ENCODE measurements at places on chromosomes 3 and 15.

- DNase-seq, result no peak
These were observed 6.6 kb upstream of the TEX9 start for GRCh38 chr15:56358604-56359003.

DNA sequence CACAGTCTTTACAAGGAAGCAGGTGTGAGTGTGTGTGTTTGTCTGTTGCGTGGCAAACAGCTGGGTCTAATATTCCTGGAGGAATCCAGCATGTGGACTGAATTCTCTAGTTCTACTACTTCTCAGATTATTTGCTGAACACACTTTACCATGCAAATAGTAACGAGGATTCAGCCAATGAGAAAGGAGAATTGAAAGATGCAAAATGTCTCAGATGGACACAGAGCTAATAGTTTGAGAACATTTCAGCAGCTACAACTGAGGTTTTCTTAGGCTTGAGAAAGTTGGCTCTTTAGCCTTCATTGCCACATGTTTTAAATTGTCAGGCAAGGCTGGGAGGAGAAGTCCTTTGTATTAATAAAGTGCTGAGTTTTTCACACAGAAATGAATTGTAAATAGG is 568.0 kb upstream of the MDFIC2 start:
- DNase-seq, result no peak

DNA sequence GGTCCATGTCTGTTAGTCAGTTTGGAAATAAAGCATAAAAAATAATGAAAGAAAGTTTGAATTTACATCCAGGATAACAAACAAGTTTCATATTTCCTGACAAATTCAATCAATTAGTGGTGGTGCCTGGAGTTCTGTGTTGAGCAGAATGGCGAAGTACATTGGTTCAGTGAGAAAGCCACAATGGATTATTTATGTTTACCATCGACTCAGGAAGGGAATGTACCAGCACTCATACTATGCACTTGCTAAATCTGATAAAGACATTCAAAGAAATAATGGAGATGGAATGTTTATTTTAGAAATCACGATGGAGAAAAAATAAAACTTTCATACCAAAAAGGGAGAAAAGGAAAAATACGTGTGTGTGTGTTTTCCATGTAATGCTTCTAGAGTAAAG is 45.3 kb upstream of the MME start:
- DNase-seq, result no peak

DNA sequence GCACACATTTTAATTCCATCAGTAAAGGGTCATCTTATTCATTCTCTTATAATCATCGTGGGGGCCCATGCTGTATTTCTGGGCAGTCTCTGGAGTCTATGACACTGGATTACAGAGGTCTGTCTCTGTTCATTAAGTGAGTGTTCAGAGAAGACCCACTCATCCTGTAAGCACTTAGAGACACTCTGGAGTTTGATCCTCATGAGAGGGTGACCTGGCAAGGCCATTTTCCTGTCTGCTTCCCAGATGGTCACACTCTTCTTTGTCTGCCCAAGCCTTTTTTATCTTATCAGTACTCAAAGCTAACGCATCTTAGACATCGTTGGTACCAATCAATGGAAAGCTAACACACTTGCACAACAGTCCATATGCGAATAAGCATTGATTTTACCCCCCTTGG is 333.1 kb downstream of the RORA start:
- DNase-seq, result no peak

DNA sequence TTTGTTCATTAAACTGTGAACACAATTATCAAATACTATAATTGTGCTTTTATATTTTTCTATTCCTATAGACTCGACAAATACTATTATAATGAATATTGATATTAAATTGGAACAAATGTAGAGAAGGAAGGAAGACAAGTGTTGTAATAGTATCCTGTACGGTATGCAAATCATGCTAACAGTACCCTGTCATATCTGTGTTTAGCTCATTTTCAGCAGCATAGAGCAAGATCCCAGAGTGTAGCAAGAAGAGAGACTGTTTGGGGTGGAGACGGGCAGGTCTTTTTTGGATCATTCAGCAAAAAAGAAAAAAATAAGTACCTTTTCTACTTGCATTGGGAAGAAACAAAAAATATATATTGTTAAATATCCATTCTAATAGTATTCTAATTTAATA is 224.1 kb downstream of the TPRG1 start:
- DNase-seq, result no peak

- no peak for DNase-seq
These were observed 37.8 kb upstream of the SPTSSB start for GRCh38 chr3:161409069-161409468.

DNA sequence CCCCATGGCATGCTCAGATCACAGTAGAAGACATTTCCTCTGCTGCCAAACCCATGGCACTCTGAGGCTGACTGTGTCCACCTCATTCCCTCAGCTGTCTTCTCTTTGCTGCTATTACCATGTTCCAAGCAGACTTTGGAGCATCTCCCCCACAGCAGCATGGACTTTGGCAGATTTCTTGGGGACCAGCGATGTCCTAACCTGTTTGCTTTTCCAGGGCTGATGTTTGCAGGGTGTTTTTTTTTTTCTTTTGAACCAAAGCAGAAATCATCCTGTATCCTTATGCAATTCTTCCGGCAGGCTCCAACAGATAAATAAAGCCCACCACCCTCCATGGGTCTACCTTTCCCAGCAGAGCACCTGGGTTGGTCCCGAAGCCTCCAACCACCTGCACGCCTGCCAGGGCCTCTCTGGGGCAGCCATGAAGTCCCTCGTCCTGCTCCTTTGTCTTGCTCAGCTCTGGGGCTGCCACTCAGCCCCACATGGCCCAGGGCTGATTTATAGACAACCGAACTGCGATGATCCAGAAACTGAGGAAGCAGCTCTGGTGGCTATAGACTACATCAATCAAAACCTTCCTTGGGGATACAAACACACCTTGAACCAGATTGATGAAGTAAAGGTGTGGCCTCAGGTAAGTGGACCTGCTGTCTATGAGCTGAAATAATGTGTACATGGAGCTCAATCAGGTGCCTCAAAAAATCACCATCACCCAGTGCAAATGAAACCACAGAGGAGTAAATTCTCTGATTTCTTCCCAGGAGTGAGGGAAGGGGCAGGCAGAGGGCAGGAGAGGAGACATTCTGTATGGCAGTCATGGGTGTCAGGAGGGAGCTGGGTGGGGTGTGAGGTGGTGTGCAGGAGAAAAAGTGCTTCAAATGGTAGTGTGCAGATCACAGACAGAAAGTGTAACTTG is at the start of gene AHSG:
AHSG (plus strand) TSS at position 340 of the 916 bp plus-strand sequence; CDS start at position 422, 82 bp downstream.
- no peak for DNase-seq

GRCh38 chr3:50321336-50322114 is 1.0 kb downstream of the HYAL2 start:
- DNase-seq, result peak; percentile 57

GRCh38 chr3:133040696-133041523 is 2.7 kb downstream of the TMEM108 start:
- DNase-seq, result no peak

All from stimulated activated CD8-positive, alpha-beta memory T cell treated with anti-CD3 and anti-CD28 coated beads, Interleukin-7, amount 100 ng/mL, for 1 hour (primary cell).